Gastroesophageal sphincter (tissue), 4 donors: ENCODE measurements at places on chromosomes 12 and 14. TPM values are rescaled to one million over a fixed set of nuclear protein-coding genes. Genes with fewer than 3 reads are reported as not detected.

The ZNF385A gene
- total RNA-seq: 28.0 TPM

DNA sequence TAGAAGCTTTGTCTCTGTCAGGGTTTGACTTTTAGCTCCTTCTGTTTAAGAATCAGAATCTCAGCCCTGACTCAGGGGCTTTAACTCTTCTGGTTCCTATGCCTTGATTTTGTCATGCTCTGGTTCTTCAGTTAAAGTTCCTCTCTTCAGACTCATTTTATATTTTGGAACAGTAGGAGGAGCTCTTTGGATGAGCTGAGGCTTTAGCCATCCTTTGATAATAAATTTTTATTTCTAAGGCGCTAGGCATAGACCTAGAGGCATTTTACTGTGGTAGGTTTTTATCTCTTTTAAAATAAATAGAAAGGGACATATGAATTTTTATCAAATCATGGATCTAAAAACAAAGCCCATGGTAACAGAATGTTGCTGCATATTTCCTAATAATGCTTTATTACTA is 51.7 kb downstream of the ATP23 start:
- no peak for ATAC-seq

DNA sequence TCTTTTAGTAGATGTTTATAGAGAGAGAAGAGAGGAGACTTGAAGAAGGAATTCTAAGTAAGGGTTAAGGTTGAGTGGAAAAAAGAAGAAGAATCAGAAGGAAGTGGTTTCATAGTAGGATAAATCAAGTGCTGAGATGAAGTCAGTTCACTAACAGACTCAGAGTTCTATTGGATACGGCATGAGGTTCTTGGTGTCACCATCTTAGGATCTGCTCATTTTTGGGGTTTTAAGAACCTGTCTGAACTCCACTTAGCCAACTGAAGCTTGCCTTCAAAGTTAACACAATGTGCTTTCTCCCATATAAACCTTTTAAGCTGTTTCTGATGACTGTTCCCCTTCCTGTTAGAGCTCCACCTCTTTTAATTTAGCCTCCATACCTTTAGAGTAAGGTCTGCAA is 152.6 kb downstream of the PRKCH start:
- ATAC-seq: no peak

The SELPLG gene
- 4.7 TPM for total RNA-seq

DNA sequence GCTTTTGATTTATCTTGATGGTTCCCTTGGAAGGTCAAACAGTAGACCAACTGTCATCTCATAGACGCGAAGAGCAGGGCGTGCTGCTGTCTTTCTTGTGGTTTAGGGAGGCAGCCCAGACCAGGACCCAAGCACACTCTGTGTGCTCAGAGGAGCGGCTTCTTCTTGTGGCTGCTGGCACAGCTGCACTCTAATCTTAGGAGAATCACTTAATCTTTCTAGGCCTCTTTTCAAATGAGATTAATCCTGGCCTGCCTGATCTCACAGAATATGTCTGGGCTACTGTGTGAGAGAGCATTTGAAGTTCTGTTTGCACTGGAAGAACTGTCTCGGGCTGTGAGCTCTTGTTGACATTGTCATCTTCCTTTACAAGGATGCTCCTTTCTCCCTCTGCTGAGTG is 60.0 kb upstream of the TRAF3 start:
- no peak for ATAC-seq

- no peak for ATAC-seq
These were observed 29.1 kb downstream of the CCDC88C start for GRCh38 chr14:91388551-91388975.

The PTHLH gene
- total RNA-seq: 3.3 TPM

The PABPN1 gene
- 57.8 TPM for total RNA-seq

The SLC25A47 gene
- total RNA-seq: 0.31 TPM

- no peak for ATAC-seq
These were observed 32.9 kb downstream of the LGR5 start for GRCh38 chr12:71472441-71472911.

- no peak for ATAC-seq
These were observed 171.7 kb downstream of the MIPOL1 start for GRCh38 chr14:37369425-37369824.

The ASPG gene
- total RNA-seq: not detected

- ATAC-seq: no peak
These were observed 37.8 kb downstream of the SRRM4 start for GRCh38 chr12:119019166-119019565.

DNA sequence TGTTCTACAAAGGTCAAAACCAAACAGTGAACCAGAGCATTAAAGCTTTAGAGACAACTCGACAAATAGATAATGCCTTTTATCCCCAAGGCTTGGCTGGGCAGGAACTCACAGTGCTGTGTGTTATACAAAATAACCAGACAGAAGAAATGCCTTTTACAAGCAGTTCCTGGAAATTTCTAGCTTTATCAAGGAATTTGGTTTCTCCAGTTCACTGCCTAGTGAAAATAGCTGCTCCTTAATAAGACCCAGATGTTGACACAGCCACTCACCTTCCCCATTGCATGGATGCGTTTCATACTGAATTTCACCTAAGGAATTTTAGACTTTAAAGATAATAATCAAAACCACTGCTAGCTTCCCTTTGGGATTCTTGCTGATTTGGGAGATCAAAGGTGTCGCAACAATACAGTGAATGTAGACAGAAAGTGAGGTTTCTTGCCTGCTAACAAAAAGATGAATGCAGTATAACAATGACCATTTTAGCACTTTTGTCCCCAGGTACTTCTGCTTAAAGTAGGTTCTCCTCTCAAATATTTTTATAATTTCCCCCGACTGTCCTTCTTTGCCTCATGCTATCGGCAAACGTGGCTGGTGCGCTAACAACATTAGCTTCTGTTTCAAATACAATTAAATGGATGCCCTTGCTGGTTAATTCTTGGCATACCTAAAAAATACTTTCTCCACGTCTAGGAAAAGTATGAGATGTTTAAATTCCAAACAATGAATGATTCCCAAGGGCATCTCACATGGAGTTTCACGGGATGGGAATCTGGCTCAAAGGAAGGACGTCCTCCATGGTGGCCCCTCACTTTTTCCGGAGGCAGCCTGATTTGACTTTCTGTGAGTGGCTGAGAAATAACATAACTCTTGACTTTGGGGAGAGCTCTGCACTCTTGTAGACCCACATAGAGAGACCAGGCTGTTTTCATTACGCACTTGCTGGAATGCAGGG is 162.4 kb downstream of the C12orf75 start:
- ATAC-seq: no peak

The STYK1 gene
- total RNA-seq: 0.77 TPM

GRCh38 chr12:14833952-14834351 is 9.4 kb downstream of the ART4 start:
- ATAC-seq: no peak

GRCh38 chr12:49795654-49796105 is 32.5 kb downstream of the NCKAP5L start:
- no peak for ATAC-seq

The OSBPL8 gene
- 73.5 TPM for total RNA-seq

DNA sequence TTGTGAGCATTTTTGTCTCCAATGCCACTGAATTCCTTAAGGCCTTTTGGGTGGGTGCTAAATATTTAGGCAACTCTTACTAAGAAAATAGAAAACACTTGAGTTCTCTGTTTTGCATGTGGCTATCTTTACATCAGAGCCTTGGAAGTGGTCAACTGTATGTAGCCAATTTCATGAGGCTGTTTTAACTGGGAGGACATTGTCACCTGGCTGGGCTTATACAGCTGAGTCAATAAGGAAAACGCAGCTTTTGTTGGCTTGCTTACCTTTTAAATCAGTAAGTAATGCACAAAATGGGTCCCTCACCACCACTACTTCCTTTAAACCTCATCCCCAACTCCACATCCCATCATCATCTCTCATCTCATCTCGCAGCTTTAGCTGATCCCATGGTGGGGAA is 194.3 kb downstream of the RGS6 start:
- no peak for ATAC-seq

The PLEKHD1 gene
- total RNA-seq: not detected

GRCh38 chr12:119989361-119989730 is 310 bp downstream of the BICDL1 start:
- peak; percentile 44 for ATAC-seq

The NRIP2 gene
- total RNA-seq: 2.3 TPM

DNA sequence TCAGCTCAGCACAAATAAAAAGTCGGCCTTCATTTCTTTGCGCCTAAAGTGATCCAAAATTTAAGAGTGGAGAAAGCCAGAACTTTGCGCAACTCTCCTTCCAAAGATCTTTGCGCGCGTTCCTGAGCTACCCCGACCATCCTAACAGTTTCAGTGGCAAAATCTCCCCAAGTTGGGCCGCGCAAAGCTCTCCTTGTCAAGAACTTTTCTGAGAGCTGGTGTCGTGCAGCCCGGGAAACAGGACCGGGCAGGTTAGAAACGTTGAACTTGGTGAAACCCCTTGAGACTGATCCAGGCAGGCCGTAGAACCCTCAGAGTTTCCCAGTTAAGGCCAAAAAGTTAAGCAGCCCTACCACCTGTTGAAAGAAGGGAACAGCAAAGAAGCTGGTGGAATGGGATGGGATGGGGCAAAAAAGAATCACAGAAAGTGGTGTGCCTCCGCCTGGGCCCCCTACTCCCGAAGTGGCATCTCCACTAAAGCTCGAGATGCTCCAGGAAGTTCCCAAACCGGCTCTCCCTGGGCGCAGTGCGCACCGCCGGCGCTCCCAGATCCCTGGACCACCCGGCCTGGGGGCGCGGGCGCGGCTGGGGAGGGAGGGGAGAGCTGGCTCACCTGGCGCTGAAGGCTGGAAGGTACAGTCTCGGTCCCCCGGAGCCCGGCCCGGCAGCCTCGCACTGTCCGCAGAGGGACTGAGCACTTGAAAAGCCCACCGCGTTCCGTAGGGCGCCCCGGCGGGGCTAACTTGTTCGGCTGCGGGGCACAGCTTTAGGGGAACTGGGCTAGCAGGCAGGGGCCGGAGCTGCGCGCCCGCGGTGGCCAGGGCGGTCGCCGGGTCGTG is 768 bp downstream of the DBX2 start:
- ATAC-seq: no peak

DNA sequence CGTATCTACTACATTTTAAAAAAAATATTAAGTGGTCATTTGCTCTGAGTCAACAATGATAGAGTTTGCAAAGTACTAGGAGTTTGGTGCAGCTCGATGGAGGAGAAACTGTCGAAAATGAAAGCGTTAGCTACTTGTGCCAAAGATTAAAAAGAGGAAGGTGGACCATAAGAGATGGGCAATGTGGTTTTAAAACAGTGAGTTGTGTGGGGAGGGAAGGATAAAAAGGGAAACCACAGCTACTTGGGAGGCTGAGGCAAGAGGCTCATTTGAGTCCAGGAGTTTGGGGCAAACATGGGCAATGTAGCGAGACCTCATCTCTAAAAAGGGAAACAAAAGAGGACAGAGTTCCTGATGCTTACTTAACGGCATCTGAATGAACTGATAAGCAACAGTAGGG is 18.2 kb upstream of the STRAP start:
- no peak for ATAC-seq

DNA sequence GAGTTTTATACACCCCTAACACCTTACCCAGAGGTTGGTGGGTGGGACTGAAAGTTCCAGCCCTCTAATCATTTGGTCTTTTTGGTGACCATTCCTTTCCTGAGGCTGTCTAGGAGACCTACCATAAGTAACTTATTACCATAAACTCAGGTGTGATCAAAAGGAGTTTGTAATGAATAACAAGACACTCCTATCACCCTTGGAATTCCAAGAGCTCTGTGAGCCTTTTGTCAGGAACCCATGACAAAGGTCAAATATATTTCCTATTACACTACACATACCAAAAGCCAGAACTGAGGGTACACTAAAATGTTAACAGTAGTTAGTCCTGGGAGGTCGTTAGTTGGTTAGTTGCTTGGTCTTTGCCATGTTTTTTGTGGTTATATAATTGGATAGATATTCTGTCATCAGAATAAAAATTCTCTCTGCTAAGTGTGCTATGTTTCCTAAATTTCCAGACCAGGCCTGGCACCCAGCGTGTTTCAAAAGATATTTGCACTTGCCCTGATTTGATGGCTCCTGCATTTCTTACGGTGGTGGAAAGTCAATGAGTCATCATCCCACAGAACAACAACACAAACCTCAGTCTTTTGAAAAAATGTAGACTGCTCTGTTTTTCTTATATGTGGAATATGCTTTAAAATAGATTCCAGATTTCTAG is 27.0 kb upstream of the AKAP5 start:
- no peak for ATAC-seq

GRCh38 chr12:67617629-67618028 is 30.9 kb upstream of the DYRK2 start:
- no peak for ATAC-seq

- ATAC-seq: no peak
These were observed 20.7 kb downstream of the VTI1B start for GRCh38 chr14:67653651-67654280.

The RPL10L gene
- not detected for total RNA-seq

- ATAC-seq: no peak
These were observed 54.7 kb downstream of the MIPOL1 start for GRCh38 chr14:37252434-37252833.

DNA sequence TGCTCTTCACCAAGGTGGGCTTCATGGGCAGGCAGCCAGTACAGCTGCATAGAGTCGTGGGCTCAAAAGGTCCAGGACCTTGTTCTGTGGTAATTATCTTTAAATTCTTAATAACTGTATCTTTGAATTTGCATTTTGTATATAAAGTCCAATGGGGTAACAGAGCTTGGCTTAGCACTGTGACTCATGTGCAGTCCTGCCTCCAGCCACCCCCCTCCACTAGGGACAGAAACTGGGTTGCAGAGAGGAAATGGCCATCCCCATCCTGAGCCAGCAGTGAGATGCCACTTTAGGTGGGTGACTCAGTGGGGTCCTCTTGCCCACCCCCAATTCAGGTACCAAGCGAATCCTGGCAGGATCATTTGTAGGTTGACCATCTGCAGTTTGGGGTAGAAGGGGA is 48.1 kb downstream of the EPS8 start:
- no peak for ATAC-seq

DNA sequence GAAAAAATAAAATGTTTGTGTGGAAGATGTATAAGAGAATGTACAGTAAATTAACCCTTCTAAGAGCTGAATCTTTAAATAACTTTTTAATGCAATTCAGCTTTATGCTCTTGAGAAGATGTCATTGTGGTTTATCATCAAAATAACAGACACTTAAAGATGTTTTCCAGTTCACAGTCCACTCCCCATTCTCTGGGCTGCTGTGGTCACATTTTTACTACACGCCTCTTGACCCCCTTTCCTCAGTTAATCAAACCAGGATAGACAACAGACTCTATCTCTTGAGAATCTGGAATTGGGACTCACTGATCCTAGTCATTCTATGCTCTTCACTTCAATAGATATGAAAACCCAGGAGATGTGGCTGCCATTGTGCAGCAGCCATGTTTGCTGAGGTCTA is 24.7 kb upstream of the OR6J1 start:
- ATAC-seq: no peak

DNA sequence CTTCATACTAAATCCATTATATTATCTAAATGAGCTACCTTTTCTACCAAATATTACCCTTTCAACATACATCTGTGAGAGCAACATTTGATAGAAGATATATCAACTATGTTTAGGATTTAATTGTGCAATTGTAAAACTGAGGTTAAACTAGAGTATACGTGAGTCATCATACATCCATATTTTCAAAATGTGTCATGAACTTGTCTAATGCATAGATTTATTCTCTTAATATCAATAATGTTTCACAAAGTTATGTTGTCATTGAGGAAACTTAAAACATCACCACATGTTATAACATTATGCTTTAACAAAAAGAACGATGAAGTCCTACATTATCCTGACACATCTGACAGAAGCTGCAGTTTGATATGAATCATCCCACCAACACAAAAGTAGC is 645.5 kb upstream of the NOVA1 start:
- ATAC-seq: no peak

- no peak for ATAC-seq
These were observed 15.1 kb upstream of the SLC38A2 start for GRCh38 chr12:46387670-46388069.

GRCh38 chr12:114400361-114400811 is 5.6 kb downstream of the TBX5 start:
- no peak for ATAC-seq

GRCh38 chr14:104632781-104633180 is 28.2 kb upstream of the TMEM179 start:
- ATAC-seq: no peak
